ENCODE measurements at places on chromosomes 4 and X. TPM values are rescaled to one million over a fixed set of nuclear protein-coding genes. Genes with fewer than 3 reads are reported as not detected.
A peak's percentile ranks its signal among the peaks of the same experiment; 100 is the strongest.

GRCh38 chr4:63851496-63851895, 557.8 kb downstream of the TECRL start:
- no peak overlapping the region for H3K4me3 ChIP-seq
- no peaks in the 10 kb centered on the region for H3K4me1 ChIP-seq
- no peak overlapping the region for H3K27ac ChIP-seq
- DNase-seq: no peak
- no peaks in the 10 kb centered on the region for H3K27me3 ChIP-seq
- no peaks in the 10 kb centered on the region for H3K36me3 ChIP-seq

DNA sequence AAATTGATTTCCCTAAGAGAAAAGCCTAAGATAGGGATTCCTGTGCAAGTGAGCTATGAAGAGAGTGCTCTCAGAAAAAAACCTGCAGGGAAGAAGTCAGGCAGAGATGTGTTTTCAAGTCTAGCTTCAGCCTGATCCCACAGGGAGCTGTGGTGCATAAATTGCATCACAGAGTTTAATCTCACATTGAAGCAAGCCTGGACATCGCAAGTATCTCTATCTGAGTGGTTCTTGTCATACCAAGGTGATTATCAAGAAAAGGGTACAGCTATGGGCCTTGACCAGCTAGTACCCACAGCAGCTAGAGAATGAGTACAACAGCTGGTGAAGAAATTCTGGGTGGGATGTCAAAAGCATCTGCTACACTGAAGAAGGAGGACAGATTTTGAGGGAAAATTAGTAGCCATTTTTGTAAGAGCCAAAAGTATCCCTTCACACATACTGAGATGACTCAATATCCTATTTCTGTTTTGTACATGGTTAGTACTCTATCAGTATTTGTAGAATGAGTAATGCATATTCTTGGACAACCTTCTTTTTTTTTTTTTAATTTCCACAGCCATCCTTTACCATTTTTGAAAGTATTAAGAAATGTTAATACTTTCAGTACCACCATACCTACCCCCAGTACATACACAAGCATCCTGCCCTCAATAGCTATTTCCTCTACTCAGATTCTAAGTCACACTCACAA, 708.9 kb downstream of the IL1RAPL1 start:
- H3K27me3 ChIP-seq: no peaks in the 10 kb centered on the region
- H3K4me3 ChIP-seq: no peak overlapping the region
- no peak overlapping the region for H3K27ac ChIP-seq
- peak; percentile 50 for DNase-seq

DNA sequence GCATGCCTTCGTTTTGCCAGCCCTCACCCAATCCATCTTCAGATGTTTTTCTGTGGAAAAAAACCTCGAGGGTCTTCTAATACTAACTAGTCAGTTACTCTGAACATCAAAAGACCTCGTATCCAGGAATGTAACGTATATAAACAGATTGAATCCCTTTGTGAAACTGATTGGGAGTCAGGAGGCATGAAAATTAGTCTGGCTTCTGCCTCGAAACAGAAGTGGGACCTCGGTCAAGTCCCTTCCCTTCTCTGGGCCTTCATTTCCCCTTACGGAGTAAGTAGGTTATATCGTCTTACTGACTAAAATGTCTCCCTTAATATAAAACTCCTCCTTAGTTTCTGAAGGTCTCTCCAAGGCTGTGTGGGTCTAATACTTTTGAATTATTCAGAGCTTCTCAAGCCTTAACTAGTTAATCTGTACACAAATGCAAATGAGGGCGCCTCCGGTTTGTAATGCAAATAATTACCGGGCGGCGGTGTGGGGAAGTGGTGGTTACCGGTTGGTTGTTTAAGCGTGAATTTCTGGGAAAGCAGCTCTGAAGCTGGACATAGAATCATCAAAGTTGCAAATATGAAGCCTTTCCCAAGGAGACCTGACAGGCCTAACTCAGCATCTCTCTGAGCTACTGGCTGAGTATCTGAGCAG, 11.4 kb upstream of the NKRF start:
- no peaks in the 10 kb centered on the region for H3K36me3 ChIP-seq
- H3K4me3 ChIP-seq: no peak overlapping the region
- H3K27ac ChIP-seq: no peak overlapping the region
- H3K4me1 ChIP-seq: no peaks in the 10 kb centered on the region
- DNase-seq: no peak

The C4orf54 gene
- total RNA-seq: under 0.01 TPM

The GPR50 gene
- not detected for total RNA-seq
